ENCODE measurements at places on chromosomes 3 and 15.

DNA sequence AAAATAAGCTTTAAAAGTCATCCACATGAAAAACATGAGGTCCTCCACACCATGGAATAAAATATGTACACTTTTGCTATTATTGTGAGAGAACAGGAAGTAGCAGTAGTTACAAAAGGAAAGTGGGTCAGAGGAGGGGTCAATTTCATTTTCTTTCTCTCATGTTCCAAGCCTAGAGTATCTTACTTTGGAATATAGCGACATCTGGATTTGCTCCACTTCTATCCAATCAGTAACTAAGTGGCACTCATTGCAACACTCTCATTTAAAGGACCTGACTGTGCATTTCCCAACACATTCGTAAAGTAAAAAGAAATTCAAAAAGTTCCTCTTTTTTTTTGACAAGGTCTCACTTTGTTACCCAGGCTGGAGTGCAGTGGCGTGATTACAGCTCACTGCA is 637.3 kb downstream of the TUSC7 start:
- no peak for DNase-seq

- no peak for DNase-seq
These were observed 3.7 kb downstream of the TRIM59 start for GRCh38 chr3:160445854-160446253.

- DNase-seq = no peak
These were observed 290.0 kb downstream of the ADAMTSL3 start for GRCh38 chr15:83943849-83944404.

GRCh38 chr3:166052440-166052839 is 215.2 kb upstream of the BCHE start:
- no peak for DNase-seq

GRCh38 chr3:24311881-24312280 is 182.8 kb downstream of the THRB start:
- DNase-seq = no peak

GRCh38 chr3:21795921-21796320 is 44.9 kb upstream of the ZNF385D start:
- DNase-seq = no peak

DNA sequence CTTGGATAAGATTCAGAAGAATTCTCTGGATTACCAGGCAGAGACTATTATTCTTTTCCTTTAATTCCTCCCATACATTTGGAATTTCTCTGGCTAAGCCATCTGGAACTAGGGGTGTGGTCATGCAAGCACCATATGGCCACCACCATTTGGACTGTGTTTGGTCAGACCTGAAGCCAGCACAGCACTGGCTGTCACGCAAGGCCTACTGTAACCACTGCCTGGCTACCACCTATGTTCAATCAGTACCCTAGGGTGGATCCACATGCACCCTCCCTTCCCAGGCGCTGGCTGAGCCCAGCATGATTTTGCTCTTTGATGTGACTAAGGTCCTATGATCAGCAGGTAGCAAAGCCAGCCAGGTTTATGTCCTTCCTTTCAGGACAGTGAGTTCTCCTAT is 287.8 kb upstream of the GOLIM4 start:
- no peak for DNase-seq

- DNase-seq = no peak
These were observed 521.9 kb upstream of the PROK2 start for GRCh38 chr3:72306800-72307341.
